ENCODE measurements at places on chromosomes 6 and 20.
A peak's percentile ranks its signal among the peaks of the same experiment; 100 is the strongest.

- no peak for DNase-seq
Observed at GRCh38 chr6:39929733-39930461, 4.4 kb downstream of the MOCS1 start.

- DNase-seq: peak; percentile 44
Observed at GRCh38 chr6:149150801-149151398, 166.6 kb upstream of the TAB2 start.

DNA sequence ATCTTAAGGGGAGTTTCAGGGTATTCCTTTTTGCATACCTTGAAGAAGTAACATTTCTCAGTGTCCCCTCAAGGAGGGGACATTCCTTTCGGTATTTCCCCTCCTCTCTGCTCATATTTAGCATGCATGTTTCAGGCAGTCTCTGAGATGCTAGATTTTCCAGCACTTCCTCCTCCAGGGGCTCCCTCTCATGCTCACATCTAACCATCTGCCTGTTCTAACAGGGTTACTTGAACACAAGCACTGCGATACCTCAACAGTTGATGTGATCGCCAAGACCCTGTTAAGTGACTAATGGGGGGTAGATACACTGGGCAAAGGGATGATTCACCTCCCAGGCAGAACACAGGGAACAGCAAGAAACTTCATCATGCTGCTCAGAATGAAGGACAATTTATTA lies 12.9 kb upstream of the MCM3 start:
- DNase-seq: no peak

- peak; percentile 76 for DNase-seq
Observed at GRCh38 chr20:2172305-2173175, 70.9 kb downstream of the STK35 start.

DNA sequence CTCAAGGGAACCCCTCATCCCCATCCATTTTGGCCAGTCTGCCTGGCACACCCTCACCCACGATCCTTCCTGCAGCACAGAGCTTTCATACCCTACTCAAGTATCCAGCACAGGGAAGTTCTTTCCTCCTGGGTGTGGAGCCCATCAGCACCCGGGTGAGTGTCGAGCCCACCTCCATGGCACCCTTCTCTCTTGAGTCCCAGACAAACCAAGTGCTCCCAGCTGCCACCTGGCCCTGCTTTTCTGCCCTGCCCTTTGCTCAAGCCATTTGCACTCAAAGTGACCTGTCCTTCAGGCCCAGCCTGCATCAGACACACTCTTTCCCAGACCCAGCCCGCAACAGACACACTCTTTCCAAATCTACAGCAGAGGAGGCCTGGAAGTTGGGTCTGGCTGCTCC lies 257.2 kb downstream of the DLL1 start:
- no peak for DNase-seq

DNA sequence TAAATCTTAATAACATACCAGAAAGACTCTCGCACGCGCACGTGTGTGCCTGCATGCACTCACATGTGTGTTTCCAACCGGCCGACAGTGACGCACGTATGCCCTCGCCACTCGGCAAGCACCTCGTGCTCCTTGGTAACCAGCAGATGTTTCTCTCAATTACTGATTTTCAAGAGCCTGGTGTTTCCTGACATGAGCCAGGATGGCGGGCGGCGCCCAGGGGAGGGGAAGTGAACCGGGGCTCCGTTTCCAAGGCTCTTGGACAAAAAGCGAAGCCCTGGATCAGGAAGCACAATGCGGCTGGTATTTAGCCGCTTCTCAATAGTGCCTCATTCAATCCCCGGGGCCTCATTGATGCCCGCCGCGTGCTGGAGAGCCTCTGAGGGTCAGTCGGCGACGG lies 37.7 kb downstream of the PMEPA1 start:
- DNase-seq: no peak

GRCh38 chr6:677919-678318 lies 15.0 kb downstream of the EXOC2 start:
- DNase-seq: no peak

DNA sequence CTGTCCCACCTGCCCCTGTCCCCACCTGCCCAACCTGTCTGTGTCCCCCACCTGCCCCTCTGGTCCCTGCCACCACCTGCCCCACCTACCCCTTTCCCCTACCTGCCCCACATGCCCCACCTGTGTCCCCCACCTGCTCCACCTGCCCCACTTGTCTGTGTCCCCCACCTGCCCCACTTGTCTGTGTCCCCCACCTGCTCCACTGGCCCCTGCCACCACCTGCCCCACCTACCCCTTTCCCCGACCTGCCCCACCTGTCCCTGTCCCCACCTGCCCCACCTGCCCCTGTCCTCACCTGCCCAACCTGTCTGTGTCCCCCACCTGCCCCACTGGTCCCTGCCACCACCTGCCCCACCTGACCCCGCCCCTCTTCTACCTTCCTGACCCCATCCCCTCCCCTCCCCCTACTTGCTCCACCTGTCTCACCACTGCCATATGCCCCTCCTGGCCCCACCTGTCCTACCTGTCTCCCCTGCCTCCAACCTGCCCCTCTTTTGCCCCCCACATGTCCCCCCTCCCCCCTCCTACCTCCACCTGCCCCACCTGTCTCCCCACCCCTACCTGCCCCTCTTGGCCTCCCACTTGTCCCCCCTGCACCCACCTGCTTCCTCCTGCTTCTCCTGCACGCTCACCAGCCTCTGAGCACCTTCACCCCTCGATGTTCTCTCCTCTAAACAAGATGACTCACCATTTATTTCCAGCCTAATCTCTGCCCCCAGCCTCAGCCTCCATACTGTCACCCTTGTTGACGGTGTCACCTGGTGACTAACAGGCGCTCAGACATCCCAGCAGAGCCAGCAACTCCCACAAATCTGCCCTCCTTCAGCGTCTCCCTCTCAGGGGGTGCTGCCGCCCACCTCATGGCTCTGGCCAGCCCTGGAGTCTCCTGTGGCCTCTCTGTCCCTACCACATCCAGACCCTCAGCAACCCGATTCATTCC lies 5.6 kb upstream of the MYT1 start:
- no peak for DNase-seq

DNA sequence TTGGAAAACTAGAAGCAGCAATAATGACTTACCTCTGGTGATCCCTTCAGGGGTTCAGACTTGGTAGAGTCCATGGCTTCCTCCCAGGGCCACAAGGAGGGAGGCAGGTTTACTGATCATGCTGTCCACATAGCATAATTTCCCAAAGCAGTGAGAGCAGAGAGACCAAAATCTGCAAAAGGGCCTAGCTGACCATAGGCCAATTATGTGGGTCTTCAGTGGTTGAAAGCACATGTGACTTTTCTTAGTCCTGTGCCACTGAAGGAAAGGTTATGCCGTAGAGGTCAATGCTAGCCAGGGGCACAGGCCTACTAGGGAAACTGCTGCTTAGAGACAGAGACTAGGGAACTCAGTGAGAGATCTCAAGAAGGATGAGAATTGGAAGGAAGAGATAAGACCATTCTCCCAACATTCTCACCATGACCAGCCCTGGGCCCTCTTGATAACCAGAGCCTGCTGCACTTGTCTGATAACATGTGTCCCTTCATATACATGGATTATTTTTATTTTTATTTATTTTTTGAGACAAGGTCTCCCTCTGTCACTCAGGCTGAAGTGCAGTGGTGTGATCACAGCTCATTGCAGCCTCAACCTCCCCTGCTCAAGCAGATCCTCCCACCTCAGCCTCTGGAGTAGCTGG lies 2.0 kb upstream of the GTPBP2 start:
- DNase-seq: no peak

DNA sequence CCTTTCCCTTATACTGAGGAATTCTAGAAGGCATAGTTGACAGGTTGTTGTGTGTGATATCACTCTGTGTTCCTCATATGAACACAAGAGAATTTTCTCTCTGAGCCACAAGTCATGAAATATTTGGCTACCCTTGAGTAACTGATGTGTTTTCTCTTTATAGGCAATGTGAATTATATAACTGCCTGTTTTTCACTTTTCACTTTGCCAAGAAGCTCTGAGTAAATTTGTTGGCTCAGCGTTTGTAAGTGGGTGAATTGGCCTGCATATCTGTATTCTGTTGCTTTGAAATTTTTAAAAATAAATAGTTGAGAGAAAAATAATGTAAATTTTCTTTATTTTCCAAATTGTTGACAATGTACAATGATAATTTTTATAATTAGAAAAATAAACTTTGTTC lies 5.2 kb upstream of the BTBD9 start:
- DNase-seq: no peak

DNA sequence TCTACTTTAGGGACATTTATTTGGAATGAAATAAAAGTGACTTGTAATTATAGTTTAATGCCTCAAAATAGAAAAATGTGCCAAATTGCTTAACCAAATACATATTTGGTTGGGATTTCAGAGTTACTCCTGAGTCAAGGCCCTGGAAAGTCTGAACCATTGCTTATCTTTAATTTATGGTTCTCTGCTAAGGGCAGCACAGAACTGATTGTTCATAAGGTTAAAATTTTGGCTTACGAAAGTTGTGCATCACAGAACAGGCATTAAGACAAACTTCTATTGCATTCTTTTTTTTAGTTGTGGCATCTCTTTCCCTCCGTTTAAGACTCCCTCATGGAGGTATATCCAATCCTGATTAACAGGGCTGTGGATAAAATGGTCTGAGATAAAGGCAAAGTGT lies 92.2 kb upstream of the TENT5A start:
- no peak for DNase-seq

DNA sequence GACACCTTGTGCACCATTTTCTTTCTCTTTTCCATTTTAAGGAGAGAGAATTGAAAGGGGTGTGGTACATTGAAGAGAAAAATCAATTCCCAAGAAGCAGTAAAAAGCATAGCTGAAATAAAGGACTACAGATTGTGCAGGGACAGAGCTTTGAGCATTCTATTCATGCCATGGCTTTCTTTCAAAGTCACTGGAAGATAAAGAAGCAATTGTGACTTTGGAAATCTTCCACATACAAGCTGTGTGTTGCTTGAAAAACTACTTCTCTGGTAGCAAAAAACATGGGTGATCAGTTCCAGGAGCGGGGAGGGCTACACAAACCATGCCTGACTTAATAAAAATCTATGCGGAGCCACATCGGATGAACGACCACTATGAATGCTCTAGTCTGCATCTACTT lies 230.2 kb upstream of the THEMIS start:
- no peak for DNase-seq

GRCh38 chr6:18245642-18246041 lies 18.7 kb downstream of the DEK start:
- DNase-seq: no peak

DNA sequence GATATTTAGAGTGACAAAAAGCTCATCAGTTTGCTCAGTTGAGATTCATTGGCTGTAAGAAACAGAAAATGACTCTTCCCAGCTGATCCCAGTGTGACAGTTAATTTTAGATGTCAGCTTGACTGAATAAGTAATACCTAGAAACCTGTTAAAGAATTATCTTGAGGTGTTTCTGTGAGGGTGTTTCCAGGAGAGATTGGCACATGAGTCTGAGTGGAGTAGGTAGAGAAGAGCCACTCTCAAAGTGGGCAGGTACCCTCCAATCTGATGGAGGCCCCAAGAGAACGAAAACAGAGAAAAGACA lies 200.8 kb upstream of the BTBD3 start:
- DNase-seq: no peak

DNA sequence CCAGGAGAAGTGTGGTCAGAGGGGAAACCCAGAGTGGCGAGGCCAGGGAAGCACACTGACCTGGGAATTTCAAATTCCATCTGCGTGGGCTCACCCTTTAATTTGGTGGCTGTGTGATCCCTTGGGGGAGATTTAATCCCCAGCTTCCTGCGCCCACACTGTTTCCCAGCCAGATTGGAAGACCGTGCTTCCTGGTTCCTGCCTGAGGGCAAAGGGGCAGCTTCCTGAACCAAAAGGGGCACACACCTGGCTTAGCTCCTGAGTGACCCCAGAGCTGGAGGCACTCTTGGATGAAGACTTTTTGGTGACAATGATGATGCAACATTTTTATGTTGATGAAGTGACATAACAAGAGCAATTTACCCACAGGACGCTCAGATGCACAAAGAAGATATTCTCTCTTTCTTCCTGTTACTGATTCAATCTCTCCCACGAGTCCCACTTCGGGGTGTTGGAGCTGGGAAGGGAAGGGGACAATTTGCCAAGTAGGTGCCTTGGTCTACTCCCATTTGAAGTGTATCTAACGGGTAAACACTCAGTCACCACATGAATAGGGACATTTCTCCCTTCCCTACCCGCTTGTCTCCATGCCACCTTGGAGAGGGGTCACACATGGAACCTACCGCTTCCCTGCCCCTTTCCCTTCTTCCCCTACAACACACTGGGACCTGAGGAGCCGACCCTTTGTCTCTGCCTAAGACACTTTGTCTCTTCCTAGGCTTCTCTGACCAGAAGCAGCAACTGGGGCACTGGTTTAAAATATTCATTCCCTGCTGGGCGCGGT lies 28.6 kb upstream of the CDKN1A start:
- no peak for DNase-seq

- DNase-seq: no peak
Observed at GRCh38 chr20:23082846-23083552, 3.1 kb downstream of the CD93 start.

GRCh38 chr6:87243812-87244211 lies 78.6 kb upstream of the SMIM8 start:
- DNase-seq: no peak

DNA sequence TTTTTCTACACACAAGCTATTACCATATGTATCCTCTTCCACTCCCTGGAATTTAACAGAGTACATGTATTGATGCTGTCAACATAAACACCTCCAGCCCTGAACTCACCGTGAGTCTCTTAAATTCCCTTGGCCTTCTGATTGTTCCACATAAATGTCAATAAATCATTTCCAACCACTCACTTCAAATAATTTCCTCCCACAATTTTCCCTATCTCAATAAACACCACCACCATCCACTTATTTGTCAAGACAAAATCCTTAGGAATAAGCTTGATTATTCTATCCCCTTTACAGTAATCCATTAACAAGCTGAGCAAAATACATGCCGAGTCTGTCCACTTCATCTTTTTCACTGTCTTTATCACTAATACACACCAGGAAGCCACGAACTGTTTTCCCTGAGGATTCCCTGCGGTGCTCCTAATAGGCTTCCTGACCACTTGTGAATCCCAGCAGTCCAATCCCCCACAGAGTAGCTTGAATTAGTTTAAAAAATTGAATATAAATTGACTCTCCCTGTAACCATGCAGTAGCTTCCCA lies 19.2 kb downstream of the HLA-DRB1 start:
- no peak for DNase-seq

All from CD4-positive, alpha-beta T cell treated with Interleukin-17A for 4 hours (primary cell).